Stimulated activated CD4-positive, alpha-beta T cell treated with anti-CD3 and anti-CD28 coated beads, TNF-alpha, amount 100 ng/mL, for 1 hour (primary cell): ENCODE measurements at places on chromosomes 7 and 10.

GRCh38 chr10:69505636-69506318, 54.5 kb downstream of the TSPAN15 start:
- DNase-seq, result no peak

- DNase-seq, result no peak
Measured at GRCh38 chr10:49609006-49609282, 1.2 kb upstream of the SLC18A3 start.

- no peak for DNase-seq
Measured at GRCh38 chr7:137366995-137367394, 23.5 kb upstream of the PTN start.

DNA sequence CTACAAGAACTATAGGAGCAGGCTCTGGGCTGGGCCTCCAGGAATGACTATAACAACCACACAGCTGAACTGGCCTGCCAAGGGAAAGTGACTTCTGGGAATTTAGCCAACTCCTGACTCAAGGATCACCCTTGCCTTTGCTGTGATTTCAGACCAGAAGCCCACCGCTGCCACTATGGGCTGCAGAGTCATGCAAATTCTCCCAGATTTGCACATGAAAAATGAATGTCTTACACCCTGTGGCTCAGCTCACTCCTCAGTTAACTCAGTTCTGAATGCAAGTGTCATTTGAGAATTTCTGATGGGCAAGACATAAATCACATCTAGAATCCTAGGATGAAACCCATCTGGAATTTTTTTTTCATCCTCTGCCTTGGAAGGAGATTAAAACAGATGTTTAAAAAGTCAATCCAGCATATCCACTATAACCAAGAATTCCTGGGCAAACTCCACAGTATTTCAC, 186.5 kb upstream of the BET1 start:
- DNase-seq, result no peak

DNA sequence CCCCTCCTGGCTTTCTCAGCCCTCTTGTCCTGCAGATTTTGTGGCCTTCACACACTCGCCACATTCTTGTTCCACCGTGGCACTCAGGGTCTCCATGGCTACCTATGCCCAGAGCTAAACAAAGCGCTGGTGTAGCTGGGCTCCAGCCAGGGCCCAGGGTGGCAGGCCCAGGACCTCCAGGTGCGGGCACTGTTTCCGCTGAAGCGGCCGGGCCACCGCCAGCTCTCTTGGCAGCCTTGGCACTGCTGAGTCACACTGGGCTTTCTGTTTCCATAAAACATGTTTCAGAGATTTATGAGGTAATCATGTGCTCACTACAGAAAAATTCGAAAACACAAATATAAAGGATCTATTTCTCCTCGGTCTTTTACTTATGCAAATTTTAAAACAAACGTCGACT, 51.3 kb downstream of the AOC1 start:
- DNase-seq, result no peak

DNA sequence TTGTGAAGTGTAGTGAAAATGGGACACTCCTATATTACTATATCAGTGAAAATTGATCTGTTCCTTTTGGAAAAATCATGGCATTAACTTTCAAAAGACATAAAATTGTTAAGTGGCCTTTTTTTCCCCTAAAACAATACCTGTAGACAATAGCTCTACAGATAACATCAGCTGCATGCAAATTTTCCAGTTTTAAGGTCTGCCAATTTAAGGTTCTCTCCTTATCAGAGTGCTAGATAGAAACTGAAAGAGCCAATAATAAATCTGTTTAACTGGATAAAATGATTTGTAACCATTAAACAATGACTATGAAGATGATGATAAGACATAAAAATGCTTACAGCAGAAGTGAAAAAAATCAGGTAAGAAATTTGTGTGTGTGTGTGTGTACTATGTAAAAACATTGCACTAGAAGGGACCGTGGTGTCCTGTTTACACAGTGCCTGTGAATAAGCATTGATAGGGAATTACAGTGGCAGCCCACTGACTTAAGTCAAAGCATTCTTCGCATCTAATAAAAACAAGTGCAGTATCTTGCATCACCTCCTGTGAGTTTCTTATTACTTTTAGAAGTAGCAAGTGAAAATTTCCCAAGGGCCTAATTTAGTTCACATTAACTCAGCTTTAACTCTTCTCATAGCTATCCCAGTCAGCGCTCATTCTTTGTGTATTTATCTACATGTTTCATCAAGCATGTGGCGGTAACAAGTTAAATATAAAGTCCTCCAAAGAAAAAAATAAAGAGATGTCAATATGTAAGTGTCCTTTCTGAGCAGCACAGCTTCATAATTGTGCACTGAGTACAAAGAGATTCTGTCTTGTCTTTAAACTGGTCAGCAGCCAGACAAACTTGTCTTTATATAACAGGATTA, 261.9 kb downstream of the ARL4A start:
- DNase-seq, result no peak

- no peak for DNase-seq
Measured at GRCh38 chr7:55641811-55642210, 69.5 kb upstream of the VOPP1 start.

DNA sequence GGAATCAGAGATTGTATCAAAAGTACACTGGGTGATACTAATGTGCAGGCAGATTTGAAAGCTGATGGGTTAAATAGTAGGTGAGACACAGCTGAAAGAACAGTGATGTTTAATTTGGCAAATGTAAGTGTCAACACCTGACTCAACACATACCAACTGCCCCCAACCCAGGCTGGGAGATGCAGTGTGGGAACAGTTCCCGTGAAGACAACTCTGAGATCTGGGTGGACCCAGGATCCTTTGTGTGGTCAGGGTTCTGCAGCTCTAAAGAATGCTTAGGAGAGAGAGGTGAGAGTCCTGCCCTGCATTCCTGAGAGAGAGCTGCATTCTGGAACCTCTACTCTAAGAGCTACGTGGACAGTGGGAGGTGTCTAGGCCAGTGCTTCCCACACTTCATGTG, 479.7 kb downstream of the RPS24 start:
- no peak for DNase-seq

GRCh38 chr7:94898340-94898739, 9.1 kb upstream of the PPP1R9A start:
- no peak for DNase-seq

GRCh38 chr7:16411391-16411790, 9.9 kb downstream of the CRPPA start:
- DNase-seq, result no peak

DNA sequence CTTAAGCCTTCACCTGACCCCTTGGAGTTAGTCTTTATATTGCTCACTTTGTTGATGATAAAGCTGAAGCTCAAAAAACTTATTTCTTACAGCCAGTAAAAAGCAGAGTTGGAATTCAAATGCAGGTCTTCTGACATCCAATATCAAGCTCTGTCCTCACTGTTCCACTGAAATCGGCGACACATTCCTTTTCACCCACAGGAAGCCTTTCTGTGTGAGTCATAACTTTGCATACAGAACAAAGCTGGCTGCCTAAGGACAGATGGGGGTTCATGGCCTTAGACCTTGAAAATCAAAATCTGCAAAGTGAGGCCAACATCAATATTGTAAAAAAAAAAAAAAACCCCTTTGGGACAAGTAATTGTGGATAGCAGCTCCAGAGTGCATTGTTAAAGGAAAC, 21.8 kb upstream of the AKR1B1 start:
- no peak for DNase-seq

DNA sequence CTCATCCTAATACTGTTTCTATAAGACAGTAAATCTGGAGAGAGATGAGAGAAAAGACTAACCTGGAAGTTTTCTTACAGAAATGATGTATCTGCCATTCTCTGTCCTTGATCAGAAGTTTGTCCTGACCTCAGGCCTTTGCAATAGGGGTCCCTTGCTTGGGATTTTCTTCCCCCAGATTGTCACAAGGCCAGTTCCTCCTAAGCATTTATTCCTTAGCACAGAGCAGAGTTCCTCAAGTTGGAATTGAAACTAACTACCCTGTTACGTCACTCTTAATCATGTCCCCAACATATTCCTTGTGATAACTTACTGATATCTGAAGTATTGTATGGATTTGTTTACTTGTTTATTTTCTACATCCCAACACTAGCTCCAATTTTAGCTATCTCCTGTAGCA, 202.1 kb downstream of the COBL start:
- no peak for DNase-seq

GRCh38 chr7:134315679-134316538, 821 bp downstream of the SLC35B4 start:
- DNase-seq, result no peak

DNA sequence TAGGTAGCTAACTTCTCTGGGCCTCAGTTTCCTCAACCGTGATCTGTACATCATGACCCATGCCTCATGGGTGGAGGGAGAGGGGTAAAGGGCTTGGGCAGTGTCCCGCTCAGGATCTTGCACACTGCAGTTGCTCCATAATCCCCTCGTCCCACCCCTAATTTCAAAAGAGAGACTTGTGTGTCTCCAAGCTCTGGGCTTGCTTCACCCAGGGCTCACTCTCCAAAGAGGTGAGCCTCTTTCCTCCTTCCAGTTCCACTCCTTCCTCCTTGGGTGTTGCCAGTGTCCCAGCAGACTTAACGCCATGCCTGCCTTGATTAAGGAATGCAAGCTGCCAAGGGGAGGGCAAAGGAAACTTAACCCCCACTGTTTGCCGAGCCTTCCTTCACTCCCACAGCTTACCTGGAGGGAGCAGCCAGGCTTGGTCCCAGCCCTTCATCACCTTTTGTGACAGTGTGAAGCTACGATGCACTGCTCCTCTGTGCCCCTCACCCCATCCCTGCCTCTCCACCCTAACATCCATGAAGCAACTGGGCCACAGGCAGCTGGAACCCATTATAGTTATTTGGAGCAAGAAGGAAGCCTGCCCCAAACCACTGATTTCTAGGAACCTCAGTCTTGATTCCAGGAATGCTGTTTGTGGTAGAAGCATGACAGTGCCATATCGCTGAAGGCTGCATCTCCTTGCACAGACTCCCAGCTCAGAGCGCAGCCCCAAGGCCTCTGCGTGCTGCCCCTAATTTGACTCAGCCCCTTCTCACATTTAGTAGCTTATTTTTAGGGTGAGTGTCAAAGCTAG, 363.3 kb downstream of the TNS3 start:
- no peak for DNase-seq

DNA sequence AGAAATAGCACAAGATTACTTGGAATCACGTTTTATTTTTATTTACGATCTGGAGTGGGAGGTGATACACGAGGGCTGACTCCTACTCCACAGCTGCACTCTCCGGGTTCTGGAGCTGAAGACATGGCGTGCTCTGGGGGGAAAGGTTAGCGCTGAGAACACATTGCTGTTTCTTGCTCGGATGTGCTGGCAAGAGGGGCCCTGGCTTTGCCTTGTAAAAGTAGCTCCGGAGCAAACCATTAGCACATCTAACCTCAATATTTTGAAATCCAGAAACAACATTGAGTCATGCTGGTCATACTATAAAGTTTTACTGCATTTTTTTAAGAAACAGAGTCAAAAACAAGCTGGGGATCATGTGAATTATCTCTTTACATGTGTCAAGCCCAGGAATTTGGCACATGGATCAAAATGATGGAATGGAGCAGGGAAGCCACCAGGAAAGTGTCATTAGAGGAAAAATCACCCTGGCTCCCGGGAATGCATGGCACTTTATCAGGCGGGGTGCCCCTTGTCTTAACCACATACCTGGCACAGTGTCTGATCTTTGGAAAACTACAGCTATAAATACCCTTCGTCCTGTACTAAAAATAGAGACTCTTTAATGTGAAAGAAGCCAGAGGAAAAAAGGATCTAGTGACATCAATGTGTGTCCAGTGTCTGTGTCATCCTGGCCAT, 31.6 kb upstream of the LYZL1 start:
- no peak for DNase-seq

DNA sequence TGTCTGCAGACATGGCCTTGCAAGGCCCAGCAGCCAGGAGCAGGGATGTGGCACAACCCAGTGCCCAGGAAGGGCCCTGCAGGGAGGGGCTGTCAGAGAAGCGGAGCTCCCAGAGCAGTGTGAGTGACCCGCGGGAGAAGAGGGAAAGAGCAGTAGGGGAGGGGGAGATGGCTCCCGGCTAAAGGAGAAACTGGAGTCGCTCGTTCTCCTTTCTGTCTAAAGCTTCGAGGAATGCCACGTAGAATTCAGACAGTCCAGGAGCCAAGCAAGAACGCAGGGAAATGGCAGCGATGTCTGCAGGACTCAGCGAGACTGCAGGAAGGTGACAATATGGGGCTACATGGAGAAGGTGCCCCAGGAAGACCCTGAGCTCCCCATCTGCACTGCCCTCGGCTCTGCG, 22.4 kb upstream of the HABP2 start:
- DNase-seq, result no peak

DNA sequence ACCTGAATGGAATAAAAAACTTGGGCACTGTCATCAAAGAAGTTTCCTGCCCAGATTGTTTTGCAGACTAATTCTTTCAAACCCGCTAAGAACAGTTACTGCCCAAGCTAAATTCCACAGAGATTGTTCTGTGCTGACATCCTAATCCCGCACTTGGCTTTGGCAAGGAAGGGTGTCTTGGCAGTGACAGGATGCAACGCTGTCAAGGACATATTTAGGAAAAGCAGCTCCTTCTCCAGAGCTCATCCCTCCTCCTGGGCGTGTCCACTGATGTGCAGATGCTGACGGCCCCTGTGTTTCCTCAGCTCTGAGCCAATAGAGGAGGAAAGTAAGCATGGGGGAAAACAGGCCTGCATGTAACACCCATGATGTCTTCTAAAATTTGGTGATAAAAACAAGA, 74.2 kb downstream of the EEPD1 start:
- no peak for DNase-seq

GRCh38 chr7:106504645-106505044, 156.3 kb downstream of the CCDC71L start:
- no peak for DNase-seq
